ENCODE measurements at places on chromosomes 3 and 15.

- DNase-seq, result no peak
Measured at GRCh38 chr15:24734396-24734795, 58.8 kb downstream of the NPAP1 start.

DNA sequence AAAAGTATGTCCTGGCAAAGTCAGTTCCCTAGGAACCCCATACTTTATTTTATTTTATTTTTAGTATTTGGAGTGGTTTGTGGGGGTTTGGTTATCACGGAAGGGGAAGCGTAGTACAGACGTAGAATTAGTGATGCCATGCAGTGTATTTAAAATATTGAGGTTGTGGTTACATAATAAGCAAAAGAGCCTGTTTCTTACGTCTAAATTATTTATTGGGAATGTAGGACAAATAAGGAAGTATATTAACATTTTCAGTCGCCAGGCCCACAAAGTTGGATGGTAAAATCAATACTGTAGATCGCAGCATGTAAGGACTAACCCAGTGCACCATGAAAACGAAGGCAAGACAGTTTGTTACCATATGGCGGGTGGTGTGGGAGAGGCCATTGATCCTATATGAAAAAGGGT, 558 bp downstream of the DTWD1 start:
- no peak for DNase-seq

- peak; percentile 47 for DNase-seq
Measured at GRCh38 chr3:128316481-128316891, 150.2 kb downstream of the DNAJB8 start.

DNA sequence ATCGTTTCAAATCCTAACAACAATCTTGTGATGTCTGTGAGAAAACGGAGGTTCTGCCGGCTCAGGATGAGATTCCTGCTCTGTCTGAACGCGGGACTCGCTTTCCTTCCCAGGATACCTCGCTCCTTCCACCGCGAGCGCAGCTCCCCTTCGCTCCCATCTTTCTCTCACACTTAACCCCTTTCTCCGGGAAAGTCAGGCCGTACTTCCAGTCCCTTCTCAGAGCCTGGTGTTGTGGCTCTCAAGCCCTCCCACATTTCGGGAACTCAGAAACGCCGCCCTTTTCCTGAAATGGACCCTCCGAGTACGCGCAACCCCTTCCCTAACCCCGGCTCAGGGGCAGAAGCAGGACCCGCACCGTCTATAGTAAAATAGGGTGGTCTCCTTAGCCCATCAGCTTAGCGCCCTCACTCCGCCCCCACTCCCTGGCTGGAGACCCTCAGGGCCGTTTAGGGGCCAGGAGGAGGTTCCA, 378 bp upstream of the FEM1B start:
- DNase-seq, result no peak

GRCh38 chr3:183449391-183449790, 21.0 kb upstream of the MCF2L2 start:
- DNase-seq, result no peak

DNA sequence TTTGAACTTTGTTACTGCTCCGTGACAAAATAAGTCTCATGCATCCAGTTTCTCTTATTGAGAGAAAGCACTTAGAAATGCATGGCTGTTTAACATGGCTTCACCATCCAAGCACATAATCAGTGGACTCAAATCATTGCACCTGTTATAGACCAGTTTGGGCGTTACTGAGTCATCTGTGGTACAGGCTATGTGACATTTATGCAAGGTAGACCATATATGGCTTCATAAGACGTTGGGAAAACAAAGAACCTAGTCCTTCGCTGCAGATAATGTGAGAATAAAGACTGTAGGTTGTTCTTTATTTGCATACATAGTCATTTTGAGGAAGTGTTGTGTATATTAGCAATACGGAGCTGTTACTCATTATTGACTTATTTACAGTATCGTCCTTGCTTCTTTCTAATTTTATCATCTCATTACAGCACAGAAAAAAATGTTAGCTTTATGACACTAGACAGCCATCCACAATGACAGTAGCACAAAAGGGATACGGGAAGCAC, 374.7 kb downstream of the IL5RA start:
- no peak for DNase-seq

DNA sequence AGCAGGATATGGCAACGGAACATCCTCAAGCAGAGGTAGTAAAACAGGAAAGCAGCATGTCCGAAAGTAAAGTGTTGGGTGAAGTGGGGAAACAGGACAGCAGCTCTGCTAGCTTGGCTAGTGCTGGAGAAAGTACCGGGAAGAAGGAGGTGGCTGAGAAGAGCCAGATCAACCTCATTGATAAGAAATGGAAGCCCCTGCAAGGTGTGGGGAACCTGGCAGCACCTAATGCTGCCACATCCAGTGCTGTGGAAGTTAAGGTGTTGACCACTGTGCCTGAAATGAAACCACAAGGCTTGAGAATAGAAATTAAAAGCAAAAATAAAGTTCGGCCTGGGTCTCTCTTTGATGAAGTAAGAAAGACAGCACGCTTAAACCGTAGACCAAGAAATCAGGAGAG, 14.3 kb upstream of the ZBTB47 start:
- DNase-seq, result no peak

DNA sequence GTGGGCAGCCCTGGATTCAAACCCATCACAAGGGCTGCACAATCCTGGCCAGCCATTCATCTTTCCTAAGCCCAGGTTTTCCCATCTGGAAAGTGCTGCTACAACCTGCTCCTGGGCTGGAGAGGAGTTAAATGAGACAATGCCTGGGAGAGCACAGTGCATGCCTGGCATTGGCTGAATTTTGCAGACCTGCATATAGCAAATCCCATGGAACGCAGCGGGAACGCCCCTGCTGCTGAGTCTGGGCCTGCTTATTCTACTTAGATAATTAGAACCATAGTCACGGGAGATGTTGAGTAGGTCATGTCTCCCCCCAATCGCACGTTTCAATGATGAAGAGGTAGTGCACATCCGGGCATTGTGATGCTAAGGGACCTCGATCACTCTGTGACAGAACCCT, 46.6 kb downstream of the ABTB1 start:
- DNase-seq, result no peak

GRCh38 chr15:80495401-80495942, 91.3 kb downstream of the ARNT2 start:
- no peak for DNase-seq

DNA sequence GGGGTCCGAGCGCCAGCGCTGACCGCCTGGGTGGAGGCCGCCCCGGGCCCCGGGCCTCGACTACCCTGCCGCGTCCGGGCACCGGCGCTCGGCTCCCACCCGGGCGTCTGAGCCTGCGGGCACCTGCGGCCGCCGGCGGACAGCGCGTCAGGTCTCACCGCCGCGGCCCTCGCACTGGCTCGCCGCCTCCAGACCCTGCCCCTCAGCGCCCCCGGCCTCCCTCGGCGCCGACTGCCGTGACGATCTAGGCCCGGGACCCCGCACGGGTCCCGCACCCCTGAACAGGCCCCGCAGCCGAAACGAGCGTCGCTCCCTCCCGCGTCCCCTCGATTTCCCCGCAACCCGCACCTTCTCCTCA, 297 bp downstream of the PRC1 start:
- DNase-seq, result no peak

GRCh38 chr3:117106396-117106795, 396.8 kb downstream of the TUSC7 start:
- DNase-seq, result no peak

DNA sequence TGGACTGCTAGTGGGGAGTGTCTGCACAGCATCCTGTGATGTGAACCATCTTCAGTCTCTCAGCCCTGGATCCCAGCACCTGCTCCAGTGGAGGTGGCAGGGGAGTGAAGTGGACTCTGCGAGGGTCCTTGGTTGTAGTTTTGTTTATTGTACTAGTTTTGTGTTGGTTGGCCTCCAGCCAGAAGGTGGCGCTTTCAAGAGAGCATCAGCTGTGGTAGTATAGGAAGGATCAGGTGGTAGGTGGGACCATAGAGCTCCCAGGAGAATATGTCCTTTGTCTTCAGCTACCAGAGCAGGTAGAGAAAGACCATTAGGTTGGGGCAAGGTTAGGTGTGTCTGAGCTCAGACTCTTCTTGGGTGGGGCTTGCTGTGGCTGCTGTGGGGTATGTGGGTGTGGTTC, 20.9 kb downstream of the NEK11 start:
- no peak for DNase-seq

DNA sequence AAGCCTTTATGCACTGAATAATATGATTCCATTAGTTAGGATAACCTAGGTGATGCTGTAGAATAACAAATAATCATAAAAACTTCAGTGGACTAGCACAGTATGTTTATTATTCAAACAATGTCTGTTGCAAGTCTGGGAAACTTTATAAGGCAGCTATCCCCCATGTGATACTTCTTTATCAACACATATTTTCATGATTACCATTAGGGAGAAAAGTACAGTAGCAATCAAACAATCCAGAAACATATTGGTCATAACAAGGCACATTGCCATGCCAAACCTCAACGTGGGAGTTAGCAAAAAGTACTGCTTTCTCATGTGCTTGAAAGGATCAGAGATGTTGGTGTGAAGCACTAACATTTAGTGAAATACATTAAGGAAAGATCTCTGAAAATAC, 35.5 kb downstream of the EOMES start:
- DNase-seq, result no peak

GRCh38 chr15:92524161-92524560, 130.5 kb downstream of the ST8SIA2 start:
- DNase-seq, result no peak

GRCh38 chr3:193134856-193135255, 106.2 kb upstream of the PLAAT1 start:
- no peak for DNase-seq

DNA sequence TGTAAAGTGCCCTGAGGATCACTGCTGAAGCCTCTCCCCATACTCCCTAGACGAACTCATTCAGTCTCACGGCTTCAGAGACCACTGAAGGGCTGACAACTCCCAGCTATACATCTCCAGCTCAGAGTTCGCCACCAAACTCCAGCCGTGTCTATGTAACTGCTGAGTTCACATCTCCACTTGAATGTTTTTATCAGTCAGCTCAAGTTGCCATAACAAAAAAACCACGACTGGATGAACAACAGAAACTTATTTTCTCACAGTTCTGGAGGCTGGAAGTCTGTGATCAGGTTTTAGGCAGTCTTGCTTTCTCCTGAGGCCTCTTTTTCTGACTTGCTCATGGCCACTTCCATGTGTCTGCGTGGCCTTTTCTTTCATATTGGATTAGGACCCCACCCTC, 223.0 kb upstream of the LRRFIP2 start:
- DNase-seq, result no peak

- peak; percentile 40 for DNase-seq
Measured at GRCh38 chr3:177337541-177338331, 140.5 kb upstream of the TBL1XR1 start.

- DNase-seq, result no peak
Measured at GRCh38 chr3:29827756-29828155, 546.9 kb downstream of the RBMS3 start.

DNA sequence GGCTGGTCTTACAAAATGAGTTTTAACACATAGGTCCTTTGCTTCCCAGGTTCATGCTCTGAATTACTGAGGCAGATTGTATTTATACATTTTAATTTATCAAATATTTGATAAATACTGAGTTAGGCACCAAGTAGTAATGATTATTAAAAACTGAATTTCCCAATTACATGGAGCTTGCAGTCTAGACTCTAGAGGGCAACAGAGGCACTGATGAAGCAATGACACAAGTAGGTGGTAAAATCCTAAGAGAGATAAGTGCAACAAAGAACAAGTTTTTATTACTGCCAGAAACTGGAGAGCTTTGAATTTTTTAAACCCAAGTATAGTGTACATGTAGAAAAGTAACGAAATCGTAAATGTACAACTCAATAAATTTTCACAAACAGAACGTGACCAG, 406.2 kb upstream of the RARB start:
- no peak for DNase-seq

DNA sequence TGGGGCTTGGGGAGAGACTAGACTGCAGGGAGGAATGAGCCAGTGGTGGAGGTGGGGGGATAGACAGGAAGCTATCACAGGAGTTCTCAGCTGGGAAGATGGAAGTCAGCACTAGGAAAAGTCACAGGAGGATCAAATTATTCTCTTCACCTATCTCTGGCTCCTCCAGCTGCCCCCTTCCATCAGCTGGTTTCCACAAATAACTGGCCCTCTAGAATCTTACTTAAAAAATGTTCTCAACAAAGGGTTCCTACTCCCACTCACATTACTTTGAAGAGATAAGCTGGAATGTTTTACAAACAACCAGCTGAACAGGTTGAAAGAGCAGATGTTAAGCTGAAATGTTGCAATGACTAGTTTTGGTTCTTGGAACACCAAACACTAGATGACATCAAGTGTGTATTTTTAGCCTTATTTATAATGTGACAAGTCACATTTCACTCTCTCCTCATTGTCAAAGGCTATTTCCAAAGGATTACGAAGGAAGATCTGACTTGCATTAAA, 102.7 kb upstream of the AADACL2 start:
- DNase-seq, result no peak

- no peak for DNase-seq
Measured at GRCh38 chr3:39937874-39938273, 128.5 kb downstream of the MYRIP start.
